ENCODE measurements at places on chromosomes 3 and 15.

- DNase-seq: no peak
These were observed 36.9 kb downstream of the NR1D2 start for GRCh38 chr3:23981955-23982354.

GRCh38 chr3:86954747-86955146 is 36.2 kb downstream of the VGLL3 start:
- DNase-seq: no peak

DNA sequence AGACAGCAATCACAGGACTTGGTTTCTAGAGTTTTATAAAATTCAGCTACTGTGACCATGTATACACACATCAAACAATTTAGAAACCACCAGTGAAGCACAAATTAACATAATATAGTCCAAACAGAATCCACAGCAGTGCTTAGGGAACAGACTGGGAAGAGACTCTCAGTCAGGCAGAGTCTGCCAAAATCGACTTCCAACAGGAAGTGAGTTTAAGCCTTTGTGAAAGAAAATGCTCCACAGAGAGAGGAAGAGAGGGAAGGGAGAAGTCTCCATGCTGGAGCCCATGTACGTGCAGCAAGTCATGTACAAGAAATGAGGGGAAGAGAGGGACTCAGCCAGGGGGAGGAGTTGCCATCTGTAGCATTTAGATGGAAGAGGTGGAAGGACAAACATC is 172.6 kb downstream of the IL5RA start:
- DNase-seq: no peak

DNA sequence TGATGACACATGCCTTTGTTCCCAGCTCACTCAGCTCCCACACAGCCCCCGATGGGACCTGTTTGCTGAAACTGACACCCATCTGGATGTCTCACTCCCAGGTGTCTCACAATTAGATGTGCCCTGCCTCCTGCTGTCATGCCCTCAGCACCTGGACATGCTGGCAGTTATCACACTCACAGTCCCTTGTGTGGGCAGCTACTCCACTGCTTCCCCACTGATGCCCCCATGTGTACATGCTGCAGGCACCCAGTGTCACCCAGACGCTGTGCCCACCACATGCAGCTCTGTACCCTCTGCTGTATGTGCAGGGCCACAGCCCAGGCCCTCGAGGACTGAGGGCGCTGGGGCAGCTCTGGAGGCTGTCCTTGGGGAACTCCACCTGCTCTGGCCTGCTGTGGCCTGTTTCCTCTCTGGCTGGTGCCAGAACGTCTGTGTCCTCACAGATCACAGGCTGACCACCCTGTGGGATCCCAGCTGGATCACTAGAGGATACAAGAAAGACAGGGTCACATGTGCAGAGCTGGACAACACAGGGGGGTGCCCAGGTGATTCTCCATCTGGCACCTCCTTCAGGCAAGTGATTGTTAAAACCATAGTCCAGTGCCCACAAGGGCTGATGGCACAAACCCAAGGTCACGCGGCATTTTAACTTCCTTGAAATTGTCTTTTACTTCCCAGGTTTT is 14.0 kb downstream of the C3orf22 start:
- no peak for DNase-seq

- no peak for DNase-seq
These were observed 42.1 kb downstream of the CRABP1 start for GRCh38 chr15:78382114-78382880.

GRCh38 chr15:88334436-88334835 is 77.9 kb upstream of the NTRK3 start:
- DNase-seq: no peak
